Activated CD4-positive, alpha-beta T cell treated with anti-CD3 and anti-CD28 coated beads, Interleukin-2, amount 10 ng/mL, durations not matched to agents 24 days and 14 days (primary cell): ENCODE measurements at places on chromosomes 2 and 18. TPM values are rescaled to one million over a fixed set of nuclear protein-coding genes. Genes with fewer than 3 reads are reported as not detected.

- no peak for DNase-seq
- H3K27me3 ChIP-seq = no peaks in the 10 kb centered on the region
- H3K36me3 ChIP-seq = no peaks in the 10 kb centered on the region
- H3K27ac ChIP-seq = no peak overlapping the region
- H3K4me3 ChIP-seq = no peak overlapping the region
Observed at GRCh38 chr18:37403100-37403781, 162.4 kb downstream of the CELF4 start.

DNA sequence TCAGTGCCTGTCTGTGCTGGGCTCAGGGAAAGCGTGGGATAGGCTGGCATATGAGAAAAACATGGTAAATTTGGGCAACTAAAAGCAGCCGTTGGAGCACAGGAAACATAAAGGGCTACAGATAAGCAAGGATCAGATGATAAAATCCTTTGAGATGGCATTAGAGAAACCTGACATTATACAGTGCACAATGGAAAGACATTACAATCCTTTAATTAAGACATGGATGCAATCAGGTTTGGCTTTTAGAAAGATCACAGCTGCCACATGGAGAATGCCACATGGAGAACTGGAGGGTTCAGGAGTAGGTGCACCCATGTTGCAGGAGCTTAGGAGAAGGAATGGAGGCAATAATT, 117.3 kb downstream of the CDC42EP3 start:
- H3K4me3 ChIP-seq = no peak overlapping the region
- no peaks in the 10 kb centered on the region for H3K36me3 ChIP-seq
- DNase-seq = peak; percentile 34
- H3K27ac ChIP-seq = no peak overlapping the region
- peaks cover 6% of the 10 kb centered on the region for H3K4me1 ChIP-seq
- no peaks in the 10 kb centered on the region for H3K27me3 ChIP-seq

GRCh38 chr2:130877258-130877657, 40.5 kb downstream of the ARHGEF4 start:
- no peak overlapping the region for H3K27ac ChIP-seq
- no peak for DNase-seq
- H3K4me1 ChIP-seq = peaks cover 1% of the 10 kb centered on the region
- no peak overlapping the region for H3K4me3 ChIP-seq

DNA sequence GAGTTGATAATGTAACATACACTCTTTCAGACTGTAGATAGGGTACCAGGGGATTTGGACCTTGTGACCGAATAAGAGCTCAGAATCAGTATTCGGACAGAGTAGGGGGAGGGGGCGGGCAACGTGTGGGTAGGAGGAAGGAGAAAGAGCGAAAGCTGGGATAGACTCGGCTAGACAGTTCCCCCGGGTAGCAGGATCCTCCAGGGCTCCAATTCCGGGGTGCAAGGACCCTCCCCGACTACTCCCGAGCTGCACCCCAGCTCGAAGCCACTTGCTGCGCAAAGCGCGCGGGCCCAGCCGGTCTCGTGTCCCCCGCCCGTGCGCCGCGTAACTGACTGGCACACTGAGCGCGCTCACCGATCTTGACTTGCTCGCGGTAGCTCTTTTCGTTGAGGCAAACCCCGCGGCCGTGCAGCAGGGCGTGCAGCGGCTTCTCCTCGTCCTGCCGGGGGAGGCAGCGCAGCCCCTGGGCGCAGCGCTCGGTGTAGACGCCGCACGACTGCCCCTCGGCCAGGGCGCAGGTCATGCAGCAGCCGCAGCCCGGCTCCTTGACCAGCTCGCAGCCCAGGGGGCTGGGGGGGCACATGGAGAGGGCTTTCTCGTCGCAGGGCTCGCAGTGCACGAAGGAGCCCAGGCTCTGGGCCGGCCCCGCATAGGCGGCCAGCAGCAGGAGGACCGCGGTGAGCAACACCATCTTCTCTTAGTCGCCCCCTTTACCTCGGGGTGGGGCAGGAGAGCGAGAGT, 1.1 kb downstream of the IGFBP5 start:
- H3K27ac ChIP-seq = no peak overlapping the region
- H3K4me1 ChIP-seq = peaks cover 18% of the 10 kb centered on the region
- H3K4me3 ChIP-seq = peak overlapping the region; percentile 89
- H3K27me3 ChIP-seq = peaks cover 68% of the 10 kb centered on the region

Gene IL18R1
- 41.7 and 50.2 TPM in 2 replicates for total RNA-seq

DNA sequence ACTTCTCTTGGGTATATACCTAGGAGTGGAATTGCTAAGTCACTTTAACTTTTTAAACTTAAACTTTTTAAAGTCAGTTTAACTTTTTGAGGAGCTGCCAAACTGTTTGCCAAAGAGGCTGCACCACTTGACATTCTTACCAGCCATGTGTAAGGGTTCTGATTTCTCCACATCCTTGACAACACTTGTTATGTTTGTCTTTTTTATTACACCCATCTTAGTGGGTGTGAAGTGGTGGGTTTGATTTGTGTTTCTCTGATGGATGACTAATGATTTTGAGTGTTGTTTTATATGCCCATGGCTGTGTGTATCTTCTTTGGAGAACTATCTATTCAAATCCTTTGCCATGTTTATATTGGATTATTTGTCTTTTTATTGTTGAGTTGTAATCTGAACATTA, 13.6 kb downstream of the ASAP2 start:
- no peak overlapping the region for H3K27ac ChIP-seq
- H3K4me3 ChIP-seq = no peak overlapping the region
- H3K4me1 ChIP-seq = no peaks in the 10 kb centered on the region
- H3K36me3 ChIP-seq = no peaks in the 10 kb centered on the region

Gene CYS1
- total RNA-seq = 0.24 and 0.63 TPM in 2 replicates

- no peak overlapping the region for H3K4me3 ChIP-seq
- DNase-seq = no peak
- H3K27ac ChIP-seq = no peak overlapping the region
- H3K4me1 ChIP-seq = no peaks in the 10 kb centered on the region
Observed at GRCh38 chr2:32495139-32495538, 132.7 kb upstream of the TTC27 start.

- no peak overlapping the region for H3K27ac ChIP-seq
- no peaks in the 10 kb centered on the region for H3K27me3 ChIP-seq
- H3K4me1 ChIP-seq = no peaks in the 10 kb centered on the region
- H3K4me3 ChIP-seq = no peak overlapping the region
- no peak for DNase-seq
- H3K36me3 ChIP-seq = no peaks in the 10 kb centered on the region
Observed at GRCh38 chr2:187939180-187939579, 352.5 kb upstream of the GULP1 start.
